HFFc6 (cell line): ENCODE measurements at places on chromosomes 5 and 9.

GRCh38 chr5:68242743-68243142 is 27.2 kb downstream of the PIK3R1 start:
- peak; percentile 34 for DNase-seq

- DNase-seq = no peak
Observed at GRCh38 chr5:90689064-90689463, 130.5 kb downstream of the ADGRV1 start.

GRCh38 chr5:54455413-54456157 is at the start of gene HSPB3:
TSS of gene HSPB3 (plus strand) at chr5:54455699. CDS start at chr5:54455790, 91 bp downstream.
- peak; percentile 91 for DNase-seq

DNA sequence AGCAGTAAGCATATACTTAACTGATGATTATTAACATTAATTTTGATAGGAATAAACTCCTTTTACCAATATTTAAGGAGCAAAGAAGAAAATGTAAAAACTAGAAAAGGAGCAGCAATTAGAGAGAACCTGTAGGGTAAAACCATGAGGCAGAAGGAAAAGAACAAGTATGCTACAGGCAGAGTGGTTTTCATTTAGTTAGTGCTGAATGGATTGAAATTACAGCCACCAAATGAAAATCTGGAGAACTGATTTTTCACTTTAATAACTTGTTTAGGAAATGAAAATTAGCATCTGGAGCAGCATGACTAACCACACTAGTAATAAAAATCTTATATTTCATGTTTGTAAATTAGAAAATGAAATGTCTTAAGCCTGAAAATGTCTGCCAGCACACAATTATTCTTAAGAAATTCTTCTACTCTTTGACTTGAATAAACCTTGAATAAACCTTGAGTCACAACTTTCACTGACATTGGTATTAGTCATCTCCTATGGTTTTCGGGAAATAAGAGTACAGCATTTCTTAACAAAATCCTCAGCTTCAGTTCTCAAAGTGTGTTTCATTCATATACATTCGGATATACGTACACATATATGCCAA is 1504.9 kb upstream of the C9orf72 start:
- DNase-seq = peak; percentile 0

DNA sequence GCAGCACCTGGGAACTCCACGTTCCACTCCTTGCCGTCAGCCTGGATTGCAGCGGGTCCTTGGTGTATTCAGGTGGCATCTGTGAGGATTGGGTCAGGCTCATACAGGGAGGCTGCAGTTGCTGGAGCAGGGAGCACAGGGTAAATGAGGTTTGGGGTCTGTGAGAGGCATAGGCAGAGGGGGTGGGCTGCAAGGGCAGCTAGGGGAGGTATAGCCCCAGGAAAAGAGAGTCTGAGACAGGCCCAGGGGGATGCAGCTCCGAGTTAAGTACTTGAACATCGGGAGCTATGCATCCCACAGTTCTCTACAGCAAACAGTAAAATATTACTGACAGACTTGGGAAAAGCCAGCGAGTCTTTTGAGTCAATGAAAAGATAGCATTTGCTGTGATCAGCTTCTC is 101.6 kb downstream of the TRIO start:
- no peak for DNase-seq

- no peak for DNase-seq
Observed at GRCh38 chr9:73402081-73403028, 250.7 kb downstream of the ANXA1 start.

GRCh38 chr9:77598524-77598923 is 49.6 kb downstream of the GNA14 start:
- DNase-seq = no peak

- DNase-seq = peak; percentile 32
Observed at GRCh38 chr5:141880961-141881801, 3.0 kb upstream of the PCDH1 start.

DNA sequence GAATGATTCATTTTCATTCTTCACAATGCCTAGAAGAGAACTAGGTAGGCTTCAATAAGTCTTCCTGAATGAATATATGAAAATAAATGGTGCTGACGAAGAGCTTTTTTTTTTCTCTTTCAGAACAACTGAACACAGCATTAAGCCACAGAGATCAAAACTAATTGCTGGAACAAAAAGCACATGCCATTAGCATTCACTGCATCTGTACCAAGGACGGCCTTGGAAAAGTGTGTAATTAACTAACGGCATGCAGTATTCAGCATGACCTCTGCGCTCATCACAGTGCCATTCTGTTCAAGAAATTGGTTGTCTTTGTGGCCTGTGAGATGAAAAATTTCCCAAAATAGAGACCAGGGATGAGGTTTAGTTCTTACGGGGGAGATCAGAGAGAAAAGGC is 99.3 kb downstream of the NUDT12 start:
- DNase-seq = no peak

- DNase-seq = peak; percentile 54
Observed at GRCh38 chr5:36692791-36693763, 86.7 kb downstream of the SLC1A3 start.

- no peak for DNase-seq
Observed at GRCh38 chr9:135604437-135605237, 34.7 kb downstream of the GLT6D1 start.

DNA sequence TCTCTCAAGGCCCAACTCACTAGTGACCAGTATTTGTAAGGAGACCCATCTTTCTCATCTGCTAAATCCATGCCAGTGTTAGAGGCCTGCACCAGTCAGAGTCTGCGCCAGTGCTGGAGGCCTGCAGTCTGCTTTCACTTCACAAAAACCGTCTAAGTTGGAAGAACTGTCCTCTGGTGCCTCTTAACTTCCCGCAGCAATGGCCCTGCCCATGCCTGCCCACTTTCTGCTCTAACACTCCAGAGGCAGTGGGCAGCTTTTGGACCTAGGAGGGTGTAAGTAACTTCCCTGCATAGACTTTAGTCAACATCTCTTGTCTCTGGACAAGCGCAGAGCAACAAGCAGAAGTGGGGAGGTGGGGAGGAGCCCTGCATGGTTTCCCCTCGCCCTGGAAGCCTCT is 152.9 kb downstream of the AUH start:
- no peak for DNase-seq

GRCh38 chr9:109139851-109140250 is 20.1 kb upstream of the TMEM245 start:
- no peak for DNase-seq

DNA sequence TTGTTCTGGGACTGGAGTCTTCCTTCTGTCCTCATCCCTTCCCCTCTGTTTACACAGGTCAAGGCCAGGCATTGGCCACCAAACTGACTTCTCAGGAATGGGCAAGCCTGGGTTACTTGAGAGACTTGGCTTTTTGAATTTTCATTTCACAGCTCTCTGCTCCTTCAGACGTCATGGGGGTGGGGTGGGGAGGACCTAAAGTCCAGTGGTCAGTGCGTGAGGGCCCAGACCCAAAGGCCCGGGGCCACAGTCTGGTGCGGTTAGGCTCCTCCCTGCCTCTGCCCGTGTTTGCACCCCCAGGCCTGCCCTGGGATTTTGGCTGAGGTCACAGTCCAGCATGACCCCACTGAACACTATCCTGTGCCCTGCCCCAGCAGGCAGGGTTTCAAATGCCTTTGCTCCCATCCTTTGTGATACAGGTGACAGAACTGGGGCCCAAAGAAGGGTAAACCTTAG is 4.1 kb upstream of the CXXC5 start:
- DNase-seq = no peak

DNA sequence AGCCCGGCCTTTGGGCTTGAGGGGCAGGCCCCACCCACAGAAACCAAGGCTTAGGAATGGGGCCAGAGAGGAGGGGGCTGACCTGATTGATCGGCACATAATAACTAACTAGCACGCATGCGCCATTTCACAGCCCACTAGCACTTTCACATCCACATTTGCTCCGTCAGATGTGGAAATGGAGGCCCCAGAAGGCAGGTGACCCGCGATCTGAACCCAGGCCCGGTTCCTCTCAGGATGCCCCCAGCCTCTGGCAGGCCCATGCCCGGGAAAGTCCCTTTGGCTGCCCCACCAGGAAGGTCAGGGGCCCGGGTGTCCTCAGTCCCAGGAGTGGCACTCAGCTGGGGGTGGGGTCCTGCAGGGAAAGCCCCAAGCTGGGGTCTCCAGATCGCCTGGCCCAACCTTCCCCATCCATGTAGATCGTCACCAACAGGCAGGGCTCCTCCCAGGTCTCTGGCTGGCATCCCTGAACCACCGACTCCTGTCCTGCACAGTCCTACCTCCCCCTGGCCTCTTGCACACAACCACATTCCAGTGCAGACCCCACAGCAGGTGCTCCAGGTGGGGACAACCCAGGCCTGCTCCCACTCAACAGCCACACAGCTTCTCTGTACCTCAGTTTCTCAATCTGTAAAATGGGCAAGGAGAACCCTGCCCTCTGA is 46.7 kb downstream of the VAV2 start:
- no peak for DNase-seq

DNA sequence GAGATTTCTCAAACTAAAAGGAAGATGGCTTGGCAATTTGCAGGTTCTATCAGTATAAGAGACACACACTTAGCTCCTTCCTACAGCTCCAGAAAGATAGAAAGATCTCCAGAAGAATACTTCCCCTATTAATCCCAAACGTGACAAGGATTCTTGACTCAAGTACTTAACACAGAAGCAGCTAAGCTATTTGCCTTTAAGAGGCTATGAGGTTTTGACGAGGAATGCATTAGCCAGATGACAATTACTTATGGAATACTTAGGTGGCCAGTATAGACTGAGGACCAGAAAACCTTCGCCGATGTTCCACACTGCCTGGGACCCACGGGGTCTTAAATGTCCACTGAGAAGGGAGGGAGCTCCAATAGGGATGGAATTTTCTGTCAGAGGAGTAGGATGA is 340.5 kb upstream of the KIF2A start:
- no peak for DNase-seq

DNA sequence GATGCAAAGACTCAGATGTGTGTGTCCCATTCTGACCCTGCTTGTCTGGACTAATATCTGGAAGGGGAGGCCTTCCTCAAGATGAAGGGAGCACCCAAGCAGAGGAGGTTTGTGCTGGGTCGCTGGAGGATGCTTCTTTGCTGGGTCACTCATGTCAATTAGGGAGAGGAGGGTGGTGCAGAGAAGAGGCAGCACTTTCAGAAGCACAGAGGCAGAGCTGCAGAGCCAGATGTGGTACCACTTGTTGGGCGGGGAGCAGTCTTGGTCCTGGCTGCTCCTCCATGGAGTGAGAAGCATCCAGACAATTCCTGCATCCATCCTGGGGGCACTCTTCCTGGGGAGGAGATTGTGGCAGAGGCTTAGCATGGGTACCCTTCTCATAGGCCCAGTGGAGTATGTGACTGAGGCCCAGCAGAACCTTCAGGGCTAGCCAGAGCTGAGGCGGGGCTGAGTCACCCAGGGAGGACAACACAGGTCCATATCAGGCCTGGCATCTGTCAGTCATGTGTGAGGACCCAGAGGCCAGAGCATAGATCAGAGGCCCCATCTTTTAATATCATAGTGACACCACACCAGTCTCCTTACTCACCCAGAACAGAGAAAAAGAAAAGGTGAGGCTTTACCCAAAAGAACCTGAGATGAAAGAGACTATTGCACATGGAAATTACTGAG is 59.8 kb downstream of the TNFSF15 start:
- DNase-seq = no peak

- no peak for DNase-seq
Observed at GRCh38 chr9:110047955-110048402, 160.0 kb downstream of the C9orf152 start.

DNA sequence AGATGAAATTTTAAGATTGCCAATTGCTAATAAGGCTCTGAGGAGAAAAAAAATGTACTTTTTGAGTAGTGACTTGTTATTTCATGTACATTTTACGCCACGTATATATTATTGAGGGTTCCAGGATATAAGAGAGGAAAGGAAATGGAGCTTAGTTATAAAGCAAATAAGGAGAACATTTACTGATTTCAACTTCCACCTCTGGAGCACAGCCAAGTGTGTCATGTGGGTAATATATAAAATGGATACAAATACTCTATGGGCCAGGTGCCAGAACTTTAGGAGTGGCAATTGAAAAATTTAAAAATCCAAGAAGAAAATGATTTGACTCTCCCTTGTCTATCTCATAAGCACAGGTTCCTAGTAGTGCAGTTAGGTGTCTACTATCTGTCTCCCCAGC is 45.0 kb upstream of the VLDLR start:
- DNase-seq = no peak

GRCh38 chr5:139734539-139734916 is 61.1 kb upstream of the PSD2 start:
- no peak for DNase-seq

DNA sequence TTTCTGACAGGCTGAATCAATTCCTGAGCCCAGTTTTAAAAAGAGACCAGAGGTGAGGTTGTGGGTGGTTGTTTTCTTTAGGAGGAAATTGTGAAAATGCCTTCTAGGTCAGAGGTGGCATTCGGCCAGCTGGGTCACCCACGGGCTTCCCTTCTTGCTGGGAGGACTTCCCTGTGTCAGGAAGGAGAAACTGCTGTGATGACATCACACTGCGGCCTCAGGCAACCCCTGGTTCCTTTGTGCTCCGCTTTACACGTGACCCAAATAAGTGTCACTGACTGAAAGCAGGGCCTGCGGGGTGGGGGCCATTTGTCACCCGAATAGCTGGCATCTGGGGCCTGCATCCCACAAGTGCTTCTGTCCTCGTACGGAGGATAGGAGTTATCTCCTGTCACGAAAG is 39.7 kb downstream of the FABP6 start:
- DNase-seq = peak; percentile 43

- no peak for DNase-seq
Observed at GRCh38 chr9:34573599-34574325, 15.8 kb downstream of the CNTFR start.

DNA sequence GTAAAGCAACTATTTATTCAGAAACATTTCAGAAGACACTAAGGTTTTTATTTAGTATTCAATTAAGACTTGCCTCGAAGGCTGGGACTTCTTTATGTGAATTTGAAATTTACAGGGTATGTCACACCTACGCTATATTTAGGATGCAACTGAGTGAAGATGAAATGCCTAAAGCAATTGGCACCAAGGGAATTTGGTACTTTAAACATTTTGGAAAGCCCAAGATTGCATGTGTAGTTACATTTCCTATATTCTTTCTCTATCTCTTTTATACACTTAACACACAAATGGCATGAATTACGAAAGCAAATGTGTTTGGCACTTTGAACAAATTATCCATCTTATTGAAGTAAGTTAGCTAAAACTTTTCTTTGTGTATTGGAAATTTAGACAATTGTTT is 633.3 kb downstream of the PDE4D start:
- no peak for DNase-seq

DNA sequence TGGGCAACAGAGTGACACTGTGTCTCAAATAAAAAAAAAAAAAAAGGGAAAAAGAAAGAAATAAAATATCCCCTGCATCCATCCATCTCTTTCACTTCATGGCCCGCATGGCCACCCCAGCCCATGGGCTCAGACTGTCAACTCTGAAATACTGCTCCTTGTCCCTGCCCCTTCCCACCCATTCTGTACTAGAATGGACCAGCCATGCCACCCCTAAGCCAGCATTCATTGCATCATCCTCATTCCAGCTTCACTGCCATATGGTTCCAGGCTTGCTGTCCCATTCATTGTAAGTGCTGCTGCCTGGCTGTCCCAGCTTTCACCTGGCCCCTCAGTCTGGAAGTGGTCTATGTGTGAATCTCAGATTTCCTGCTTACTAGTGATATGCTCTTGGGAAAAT is 46.2 kb downstream of the SPRY4 start:
- DNase-seq = no peak
